ENCODE measurements at places on chromosomes 11 and 22.
A peak's percentile ranks its signal among the peaks of the same experiment; 100 is the strongest.

GRCh38 chr11:74504100-74504691, 10.7 kb upstream of the LIPT2 start:
- DNase-seq: no peak

DNA sequence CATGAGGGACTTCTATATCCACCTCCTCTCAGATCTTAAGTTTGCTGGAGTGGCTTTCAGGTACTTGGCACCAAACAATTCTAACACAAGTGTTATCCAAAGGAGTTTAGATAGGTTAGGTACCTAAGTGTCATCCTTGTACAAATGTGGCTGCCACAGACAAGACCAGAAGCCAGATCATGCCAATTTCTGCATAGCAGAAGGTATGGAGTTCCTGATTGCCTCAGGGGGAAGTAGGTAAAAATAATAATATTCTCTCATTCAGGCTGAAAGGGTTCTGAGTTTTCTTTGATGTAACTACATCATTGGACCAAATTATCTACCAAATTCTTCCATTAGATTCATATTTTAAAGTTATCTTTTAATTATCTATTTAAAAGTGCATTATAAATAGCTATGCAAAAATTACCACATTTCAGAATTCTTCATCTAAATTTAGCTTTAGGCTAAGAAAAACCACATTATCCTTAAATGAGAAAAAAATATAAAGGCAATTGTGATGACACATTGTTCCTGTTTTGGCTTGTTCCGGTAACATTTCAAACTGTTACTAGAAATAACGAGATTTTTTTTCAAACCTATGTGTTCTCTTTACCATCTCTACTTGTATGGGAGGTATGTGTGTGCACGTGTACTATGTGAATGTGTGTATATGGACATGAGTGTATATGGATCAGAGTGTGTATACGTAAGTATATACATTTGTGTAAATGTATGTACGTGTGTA, 66.2 kb upstream of the POU2AF2 start:
- no peak for DNase-seq

GRCh38 chr22:22955866-22956535, 68.4 kb downstream of the IGLL5 start:
- DNase-seq: peak; percentile 4

- peak; percentile 99 for DNase-seq
Observed at GRCh38 chr11:27933992-27934829, 173.7 kb downstream of the KIF18A start.

DNA sequence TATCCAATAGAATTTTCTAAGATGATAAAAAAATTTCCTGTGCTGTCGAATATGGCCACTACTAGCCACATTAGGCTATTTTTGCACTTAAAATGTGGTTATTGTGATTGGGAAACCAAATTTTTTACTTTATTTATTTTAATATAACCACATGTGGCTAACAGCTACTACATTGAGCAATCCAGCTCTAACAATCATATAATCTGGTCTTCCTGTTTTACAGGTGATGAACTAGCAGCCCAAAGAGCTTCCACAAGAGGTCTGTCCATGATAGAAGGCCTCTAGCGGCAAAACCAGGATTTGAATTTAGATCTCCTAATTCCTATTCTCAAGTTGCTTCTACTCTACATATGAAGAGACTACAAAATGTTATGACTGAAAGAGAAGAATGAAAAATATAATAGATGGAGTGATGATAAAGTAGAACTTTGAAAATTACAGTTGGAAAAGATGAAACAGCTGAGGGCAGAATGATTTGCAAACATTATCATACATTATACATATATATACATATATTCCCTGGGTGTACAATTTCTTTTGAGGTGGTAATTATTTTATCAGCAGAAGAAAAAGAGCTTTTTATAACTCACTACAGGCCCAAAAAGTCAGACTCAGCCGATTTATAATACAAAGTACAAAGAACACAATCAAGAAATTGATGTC, 363.5 kb upstream of the PITPNB start:
- DNase-seq: no peak

DNA sequence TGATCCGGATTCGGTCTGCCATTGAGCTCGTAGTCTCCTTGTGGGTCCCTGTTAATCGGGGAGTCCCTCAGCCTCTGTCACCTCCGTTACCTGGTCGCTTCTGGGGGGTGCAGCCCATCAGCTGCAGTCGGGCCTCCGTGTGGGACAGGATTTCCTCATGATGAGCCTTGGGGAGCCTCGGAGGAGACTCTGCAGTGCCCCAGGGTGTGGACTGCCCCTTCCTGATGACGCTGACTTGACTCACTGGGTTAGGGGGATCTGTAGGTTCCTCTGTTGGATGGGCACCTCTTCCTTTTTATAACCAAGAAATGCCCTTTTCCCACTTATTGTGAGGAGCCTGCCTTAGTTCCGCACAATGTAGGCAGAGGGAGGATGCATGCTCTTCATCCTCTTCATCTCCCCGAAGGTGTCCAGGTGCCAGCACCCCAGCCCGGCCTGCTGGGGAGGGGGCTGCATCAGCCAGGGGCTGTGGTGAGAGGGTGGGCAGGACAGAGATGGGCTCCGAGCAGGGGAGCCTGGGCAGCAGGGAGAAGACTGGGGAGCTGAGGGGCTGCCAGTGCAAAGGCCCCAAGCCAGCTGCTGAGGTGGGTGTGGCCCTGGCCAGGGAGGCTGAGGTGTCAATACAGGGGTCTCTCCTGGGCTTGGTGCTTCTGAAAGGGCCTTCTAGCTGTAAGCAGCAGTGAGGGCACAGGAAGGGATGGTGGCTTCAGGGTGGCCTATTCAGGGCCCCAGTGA, 13.5 kb upstream of the TTLL8 start:
- DNase-seq: no peak

GRCh38 chr22:37854946-37855345, 5.7 kb downstream of the EIF3L start:
- no peak for DNase-seq

- peak; percentile 66 for DNase-seq
Observed at GRCh38 chr22:50293441-50294318, 13.8 kb downstream of the PLXNB2 start.

GRCh38 chr11:44861849-44862557, 88.7 kb downstream of the TP53I11 start:
- DNase-seq: peak; percentile 99

DNA sequence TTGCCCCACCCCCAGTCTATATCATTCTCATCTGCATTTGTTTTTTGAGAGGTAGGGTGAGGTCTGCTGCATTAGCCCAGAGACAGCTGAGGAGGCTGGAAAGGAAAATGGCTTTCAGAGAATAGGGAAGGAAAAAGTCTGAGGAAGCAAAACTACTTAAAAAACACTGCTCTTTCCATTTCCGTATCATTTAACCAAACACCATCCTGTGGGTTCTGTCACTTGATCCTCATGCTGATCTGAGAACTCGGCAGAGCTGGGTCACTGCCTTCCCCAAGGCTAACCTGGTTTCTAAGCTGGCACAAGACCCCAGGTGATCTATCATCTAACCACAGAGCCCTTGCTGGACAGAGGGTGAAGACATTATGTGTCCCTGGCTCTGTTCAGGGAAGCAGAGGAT, 1.2 kb downstream of the FOLR2 start:
- no peak for DNase-seq

DNA sequence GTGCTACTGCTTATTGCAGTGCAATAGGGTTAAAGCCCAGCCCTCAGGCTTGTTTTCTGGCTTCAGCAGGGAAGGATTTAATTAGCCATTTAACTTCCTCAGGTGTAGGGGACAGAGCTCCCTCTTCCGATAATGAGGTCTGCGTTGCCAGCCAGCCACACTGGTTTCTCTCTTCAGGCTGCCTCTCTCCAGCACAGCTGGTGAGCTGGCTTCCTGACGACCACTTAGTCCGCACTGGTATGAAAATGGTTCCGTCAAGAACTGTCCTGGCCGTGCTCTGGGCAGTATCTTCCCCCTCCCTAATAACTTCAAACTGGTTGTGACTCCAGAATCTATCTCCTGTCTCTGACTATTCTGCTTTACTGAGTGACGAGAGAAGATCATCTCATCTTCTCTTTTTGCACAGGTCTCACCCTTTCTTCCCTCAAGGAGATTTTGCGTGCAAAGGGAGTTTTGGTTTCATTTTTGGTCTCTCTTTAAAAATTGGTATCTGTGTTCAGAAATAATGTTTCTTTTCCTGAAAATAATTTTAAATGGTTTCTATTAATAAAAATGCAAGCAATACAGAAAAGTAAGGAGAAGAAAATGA, 49.2 kb downstream of the CNTN5 start:
- no peak for DNase-seq

GRCh38 chr22:44838316-44839016, 86.1 kb downstream of the ARHGAP8 start:
- DNase-seq: no peak

DNA sequence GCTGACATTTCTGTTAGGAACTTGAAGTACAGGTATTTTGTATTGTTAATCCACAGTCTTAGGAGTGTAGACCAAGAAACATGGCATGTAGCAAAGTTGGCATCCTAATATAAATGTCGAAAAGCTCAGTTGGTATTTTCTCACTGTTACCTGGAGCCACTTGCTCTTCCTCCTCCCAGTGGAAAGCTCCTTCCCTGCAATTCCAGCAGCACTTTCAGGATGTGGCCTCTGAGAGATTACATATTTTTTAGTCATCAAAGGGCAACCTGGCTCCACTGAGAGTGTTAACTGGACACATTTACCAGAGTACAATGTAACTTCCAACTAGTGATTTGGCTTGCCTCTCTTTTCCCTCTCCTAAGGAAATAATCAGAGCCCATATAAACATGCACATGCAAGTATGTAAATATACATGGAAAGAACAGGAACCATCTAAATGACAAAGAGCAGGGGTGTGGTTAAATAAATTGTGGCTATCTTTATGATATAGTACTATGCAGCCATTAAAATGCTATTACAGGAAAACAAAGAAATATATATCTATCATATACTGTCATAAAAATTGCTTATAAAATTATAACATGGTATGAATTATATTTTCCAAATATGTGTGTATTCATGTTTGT, 14.3 kb upstream of the EED start:
- DNase-seq: no peak
